T1000 (cell line): ENCODE measurements at places on chromosomes 1 and 21.

DNA sequence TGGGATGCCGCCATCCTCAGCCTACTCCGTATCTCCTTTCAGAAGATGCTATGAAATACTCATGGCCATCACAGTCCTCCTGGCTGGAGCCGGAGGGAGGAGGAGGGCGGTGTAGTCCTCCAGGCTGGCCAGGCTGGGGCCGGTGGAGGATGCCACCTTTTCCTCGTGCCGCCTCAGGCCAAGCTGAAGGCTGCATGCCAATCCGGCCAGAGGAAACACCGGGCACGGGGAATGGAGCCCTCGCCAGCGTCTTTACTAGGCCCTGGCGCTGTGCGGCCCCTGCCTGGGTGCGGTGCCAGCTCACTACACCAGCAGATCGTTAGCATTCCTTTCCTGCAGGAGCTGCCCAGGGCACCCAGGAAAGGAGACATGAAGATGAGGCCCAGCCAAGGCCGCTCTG lies 70.1 kb downstream of the CASZ1 start:
- DNase-seq: no peak

DNA sequence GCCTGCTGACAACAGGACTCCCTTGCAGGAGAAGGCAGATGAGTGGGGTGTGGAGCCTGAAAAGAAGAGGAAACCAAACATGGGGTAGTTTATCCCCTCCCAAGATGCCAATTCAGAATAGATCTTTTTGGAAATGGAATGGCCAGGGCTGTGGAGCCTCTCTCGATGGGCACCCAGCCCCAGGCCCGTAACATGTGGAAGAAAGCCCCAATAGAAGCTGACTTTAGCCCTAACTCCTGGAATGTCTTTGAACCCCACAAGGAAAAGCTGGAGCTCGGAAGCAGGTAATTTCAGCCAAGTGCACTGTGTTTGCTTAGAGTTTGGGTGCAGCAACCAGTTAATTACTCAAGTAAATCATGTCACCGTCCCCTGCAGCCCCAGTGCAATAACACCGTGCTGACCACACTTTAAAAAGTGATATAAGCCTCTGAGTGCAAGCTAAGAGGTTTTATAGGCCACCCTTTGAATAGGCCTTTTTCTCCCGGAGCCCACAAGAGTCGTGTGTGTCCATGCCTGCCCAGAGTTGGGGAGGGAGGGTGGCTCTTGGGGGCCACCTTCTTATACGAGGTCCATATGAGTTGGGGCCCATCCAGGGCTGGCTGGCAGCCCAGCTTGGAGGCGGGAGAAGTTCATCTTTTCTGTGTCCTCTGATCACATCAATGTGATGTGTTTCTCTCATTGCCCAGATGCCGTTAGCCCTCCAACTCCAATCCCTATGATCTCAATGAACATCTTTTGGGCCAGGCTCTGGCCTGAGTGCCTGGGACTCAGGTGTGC lies 153.2 kb downstream of the TRABD2B start:
- DNase-seq: no peak

DNA sequence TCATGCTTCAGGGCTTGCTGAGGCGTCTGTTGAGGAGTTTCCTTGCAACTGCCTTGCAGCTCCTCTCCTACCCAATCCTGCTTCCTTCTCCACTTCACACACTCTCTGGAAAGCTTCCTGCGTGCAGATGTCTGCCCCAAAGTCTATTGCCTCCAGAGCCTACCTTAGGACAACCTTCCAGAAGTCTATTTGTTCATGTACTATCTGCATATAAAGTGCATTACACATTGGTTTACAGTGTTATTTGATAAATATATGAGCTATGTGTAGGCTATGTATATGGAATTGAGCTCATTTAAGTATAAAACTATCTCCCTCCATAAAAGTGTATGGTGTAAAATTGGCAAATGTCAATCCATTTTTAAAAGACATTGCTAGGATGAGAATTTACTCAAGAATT lies 9.8 kb downstream of the PTGFR start:
- no peak for DNase-seq

GRCh38 chr1:150015651-150016131 lies 5.2 kb upstream of the OTUD7B start:
- DNase-seq: no peak

DNA sequence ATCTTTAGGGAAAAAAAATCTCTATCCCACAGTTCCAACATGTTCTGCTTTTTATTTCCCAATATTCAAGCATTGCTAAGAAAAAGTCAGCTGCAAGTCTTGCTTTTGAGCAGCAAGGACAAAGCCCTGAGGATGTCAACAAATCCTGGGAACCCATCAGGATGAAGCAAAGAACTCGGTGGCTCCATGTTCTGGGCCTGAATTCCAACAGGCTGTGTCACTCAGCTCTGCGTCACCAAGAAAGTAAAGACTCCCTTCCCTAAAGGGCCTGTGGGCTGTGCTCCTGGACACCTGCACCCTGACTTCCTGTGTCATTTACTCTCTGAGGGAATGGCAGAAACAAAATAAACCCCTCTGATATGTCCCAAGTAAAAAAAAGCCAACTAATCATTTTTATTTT lies 95.5 kb downstream of the TIAM1 start:
- peak; percentile 61 for DNase-seq

DNA sequence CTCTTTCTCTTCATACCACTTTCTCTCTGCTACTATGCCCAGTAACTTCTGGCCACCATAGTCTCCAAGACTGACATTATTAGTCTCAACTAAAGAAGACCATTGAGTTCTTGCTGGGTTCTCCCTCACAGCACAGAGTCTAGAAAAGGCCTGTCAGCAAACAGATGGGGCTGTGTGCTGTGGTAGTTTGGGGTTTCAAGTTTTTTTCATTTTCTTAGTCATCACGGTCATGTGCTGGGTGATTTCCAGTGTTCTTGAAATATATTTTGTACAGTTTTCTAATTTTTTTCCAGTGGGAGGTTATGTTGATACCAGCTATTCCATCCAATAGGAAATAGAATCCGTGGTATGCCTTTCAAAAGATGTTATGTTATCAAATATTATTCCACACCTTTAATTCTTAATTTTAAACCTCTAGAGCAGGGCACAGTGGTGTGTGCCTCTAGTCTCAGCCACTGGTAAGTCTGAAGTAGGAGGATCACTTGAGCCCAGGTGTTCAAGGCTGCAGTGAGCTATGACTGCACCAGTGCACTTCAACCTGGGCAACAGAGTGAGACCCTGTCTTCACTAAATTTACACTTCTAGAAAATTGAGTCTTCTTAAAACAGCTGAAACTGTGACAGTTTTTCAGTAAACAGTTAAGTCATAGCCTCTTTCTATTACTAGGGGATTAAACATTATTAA lies 8.3 kb downstream of the CFHR2 start:
- DNase-seq: no peak

DNA sequence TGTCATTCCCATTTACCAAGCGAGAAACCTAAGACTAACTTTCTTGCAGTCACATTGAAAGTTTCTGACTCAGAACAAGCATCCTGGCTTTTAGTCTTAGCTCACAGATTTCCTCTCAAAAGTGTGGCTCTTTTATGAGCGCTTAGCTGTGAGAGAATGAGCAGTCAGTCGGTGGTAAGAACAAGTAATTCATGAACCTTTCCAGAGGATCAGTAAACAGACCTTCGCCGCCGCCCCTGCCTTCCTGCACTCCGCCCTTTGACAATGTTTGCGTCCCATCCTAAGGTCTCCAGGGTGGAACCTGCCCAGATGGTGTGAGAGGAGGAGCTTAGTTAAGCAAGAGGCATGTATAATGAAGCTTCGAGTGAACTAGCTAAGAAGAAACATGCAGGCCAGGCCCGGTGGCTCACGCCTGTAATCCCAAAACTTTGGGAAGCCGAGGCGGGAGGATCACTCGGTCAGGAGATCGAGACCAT lies 142.4 kb downstream of the GLUL start:
- no peak for DNase-seq

GRCh38 chr1:16677552-16678431 lies 11.0 kb upstream of the RNU1-3 start:
- DNase-seq: no peak

GRCh38 chr21:36945496-36946138 lies 20.9 kb downstream of the HLCS start:
- DNase-seq: no peak

- DNase-seq: no peak
These were observed 95.9 kb upstream of the SGIP1 start for GRCh38 chr1:66438062-66438461.

DNA sequence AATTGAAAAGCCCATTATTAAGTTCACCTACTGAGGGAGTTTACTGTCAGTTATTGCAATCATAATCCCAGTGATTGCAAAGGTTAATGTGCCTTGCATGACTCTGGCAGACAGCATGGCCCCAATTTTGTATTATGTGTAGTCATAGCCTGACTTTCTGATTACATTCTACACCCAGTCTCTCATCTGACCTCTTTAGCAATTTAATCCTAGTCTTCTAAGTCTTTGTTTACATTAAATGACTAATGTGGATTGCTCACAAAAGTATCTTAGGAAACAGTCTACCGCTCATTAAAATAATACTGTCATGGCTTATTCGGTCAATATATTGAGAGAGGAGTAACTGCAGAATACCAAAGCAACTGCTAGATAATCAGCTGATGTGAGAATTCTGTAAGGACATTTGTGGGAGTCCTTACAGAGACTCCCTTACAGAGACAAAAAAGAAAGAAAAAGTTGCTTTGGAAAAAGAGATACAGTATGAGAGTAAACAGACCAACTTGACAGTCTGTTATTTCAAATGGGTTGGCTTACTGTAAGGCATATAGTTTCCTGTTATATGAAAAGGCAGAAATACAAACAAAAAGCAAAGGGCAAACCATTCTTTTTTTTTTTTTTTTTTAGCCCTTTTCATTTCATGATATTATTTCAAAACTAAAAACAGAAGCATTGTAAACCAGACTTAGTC lies 42.8 kb downstream of the SMG7 start:
- DNase-seq: no peak

GRCh38 chr1:228471762-228472398 lies 15.3 kb upstream of the RNF187 start:
- DNase-seq: no peak

DNA sequence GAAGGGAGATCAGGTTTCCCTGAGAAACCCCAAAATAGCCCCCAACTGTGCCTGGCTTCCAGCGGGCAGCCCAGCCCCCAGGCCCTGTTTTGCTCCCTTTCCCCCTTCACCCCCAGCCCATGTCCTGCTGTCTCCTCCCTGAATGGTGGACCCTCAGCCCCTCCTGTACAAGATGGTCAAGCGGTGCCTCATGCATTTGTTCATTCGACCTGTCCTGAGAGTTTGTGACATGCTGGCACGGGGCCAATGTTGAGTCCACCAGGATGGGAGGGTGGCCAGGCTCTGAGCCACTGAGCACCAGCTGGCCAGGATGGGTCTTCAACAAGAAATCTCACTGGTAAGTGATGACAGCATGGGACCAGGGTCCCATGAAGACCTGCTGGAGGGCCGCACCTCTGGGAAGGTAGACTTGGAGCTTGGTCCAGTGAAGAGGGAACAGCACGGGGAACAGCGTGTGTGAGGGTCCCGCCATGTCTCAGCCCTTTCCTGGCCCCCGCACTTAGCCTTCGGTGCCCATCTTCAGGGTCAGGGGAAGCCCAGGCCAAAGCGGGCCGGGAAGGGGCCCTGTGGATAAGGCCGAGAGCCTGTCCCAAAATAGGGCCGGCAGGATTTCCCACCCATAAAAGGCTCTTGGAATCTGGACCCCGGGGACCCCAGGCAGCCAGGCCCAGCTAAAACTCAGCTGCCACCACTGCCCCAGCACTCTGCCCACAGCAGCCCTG lies at the start of gene CALML6:
CALML6 (plus strand) TSS at position 290 of the 722 bp plus-strand sequence; CDS start at position 311, 21 bp downstream.
- DNase-seq: no peak

GRCh38 chr1:83546874-83547273 lies 452.1 kb downstream of the TTLL7 start:
- DNase-seq: no peak

GRCh38 chr1:160723332-160723731 lies 11.7 kb upstream of the CD48 start:
- no peak for DNase-seq

GRCh38 chr21:33362044-33362555 lies 37.3 kb downstream of the IFNAR1 start:
- DNase-seq: no peak

GRCh38 chr21:44992608-44993031 lies 52.8 kb downstream of the SLX9 start:
- DNase-seq: no peak

DNA sequence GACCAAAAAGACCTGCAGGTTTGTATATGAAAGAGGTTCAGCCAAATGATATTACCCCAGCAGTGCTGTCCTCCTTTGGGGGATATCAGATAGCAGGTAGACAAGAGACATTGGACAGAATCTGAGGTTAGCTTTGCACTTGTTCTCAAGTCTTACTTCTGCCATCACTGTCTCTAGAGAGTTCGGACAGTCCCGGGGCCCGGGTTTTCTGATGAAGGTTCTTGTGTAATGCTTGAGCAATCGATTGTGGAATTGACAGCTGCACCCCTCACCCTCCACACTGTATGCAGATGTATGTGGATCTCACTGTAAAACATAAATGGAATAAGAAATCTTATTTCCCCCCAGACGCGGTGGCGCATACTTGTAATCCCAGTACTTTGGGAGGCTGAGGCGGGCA lies 56.2 kb upstream of the MORC3 start:
- DNase-seq: no peak

GRCh38 chr1:2611031-2611501 lies 21.8 kb downstream of the MMEL1 start:
- no peak for DNase-seq

- DNase-seq: no peak
These were observed 87.3 kb downstream of the DISP3 start for GRCh38 chr1:11566042-11566850.

DNA sequence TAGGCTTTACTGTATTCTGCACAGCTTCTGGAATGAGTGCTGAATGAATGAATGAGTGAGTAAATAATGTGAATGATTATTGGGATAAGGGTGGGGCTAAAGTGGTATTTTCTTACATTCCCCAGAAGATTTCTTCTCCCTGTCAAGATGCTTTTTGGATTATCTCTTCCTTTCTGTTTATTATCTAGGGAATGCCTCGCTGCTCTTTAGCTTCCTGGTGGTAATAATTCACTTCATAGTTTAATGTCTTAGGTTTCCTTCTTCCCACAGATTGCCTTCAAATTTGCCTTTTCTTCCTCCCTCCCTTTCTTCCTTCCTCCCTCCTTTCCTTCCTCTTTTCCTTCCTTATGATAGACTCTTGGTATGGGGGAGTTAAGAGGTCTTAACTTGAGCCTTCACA lies 24.0 kb downstream of the DDR2 start:
- DNase-seq: no peak

- DNase-seq: no peak
These were observed 183.2 kb upstream of the HMCN1 start for GRCh38 chr1:185551008-185551407.

DNA sequence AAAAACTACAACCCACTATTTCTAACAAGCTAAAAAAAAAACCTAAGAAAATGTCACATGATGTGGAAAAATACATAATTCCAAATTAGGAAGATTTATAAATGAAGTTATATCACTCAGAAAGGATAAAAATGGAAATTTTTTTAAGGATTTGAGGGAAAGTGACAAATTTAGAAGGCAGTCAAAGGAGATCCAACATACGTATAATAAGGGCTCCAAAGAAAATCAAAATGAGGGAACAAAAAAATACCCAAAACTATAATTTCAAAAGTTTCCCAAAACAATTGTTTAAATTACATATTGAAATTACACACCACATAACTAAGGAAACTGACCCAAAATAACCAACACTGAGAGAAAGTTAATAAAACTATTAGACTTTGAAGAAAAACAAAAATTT lies 381.1 kb upstream of the KAZN start:
- no peak for DNase-seq

GRCh38 chr21:14241297-14241696 lies 25.3 kb downstream of the RBM11 start:
- DNase-seq: no peak
